ENCODE measurements at places on chromosomes 6 and 20. TPM values are rescaled to one million over a fixed set of nuclear protein-coding genes. Genes with fewer than 3 reads are reported as not detected.

DNA sequence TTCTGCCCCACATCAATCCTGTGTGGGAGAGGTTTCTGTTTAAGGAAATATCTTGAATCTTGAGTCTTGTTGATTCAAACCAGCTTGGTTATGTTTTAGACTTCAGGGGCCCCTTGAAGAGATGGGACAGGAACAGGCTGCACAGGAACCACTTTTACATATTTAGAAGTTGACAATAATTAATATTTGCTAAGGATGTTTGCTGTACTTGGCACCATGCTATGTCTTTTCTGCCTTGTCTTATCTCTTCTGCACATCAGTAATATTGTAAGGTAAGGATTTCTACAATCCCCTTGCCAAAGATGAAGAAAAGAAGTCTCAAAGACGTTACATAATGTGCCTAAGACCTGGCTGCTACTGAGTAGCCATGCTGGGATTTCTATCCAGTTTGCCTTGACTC lies 48.0 kb upstream of the PMEPA1 start:
- no peak for DNase-seq

DNA sequence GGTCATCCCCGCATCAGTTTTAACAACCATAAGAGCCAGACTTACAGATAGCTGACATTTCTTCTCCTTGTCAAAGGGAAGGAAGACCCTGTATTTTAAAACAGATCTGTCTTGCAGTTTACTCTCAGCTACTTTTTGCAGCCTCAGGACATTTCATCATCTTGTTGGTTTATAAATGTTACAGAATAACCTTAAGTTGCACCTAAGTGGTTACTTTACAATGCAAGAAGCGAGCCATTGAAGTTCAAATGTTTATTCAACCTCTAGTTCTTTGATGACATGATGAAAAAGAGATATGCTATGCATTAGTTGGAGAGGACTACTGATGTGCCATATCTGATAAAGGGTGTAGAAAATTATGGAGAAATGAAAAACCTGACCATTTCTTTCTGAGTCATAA lies 187.9 kb upstream of the COL21A1 start:
- DNase-seq, result no peak

DNA sequence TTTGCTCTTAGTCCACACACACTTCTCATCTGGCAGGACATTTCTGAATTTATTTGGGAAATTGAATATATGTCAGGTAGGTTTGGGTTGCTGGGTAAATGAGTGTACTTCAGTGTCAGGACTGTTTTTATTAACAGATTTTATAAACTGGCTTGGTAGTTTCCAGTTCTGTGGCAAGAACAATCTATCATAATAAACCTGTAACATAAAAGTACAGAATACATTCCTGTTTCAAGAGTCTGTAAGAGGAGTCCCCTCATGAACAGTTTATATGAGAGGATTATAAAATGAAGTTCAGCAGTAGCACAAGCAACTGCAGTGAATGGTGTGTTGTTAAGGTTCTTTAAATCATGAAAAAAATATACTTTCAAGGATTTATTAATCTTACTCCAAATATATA lies 81.8 kb downstream of the LAMA2 start:
- no peak for DNase-seq

GRCh38 chr6:43851204-43851865 lies 81.3 kb downstream of the VEGFA start:
- no peak for DNase-seq

DNA sequence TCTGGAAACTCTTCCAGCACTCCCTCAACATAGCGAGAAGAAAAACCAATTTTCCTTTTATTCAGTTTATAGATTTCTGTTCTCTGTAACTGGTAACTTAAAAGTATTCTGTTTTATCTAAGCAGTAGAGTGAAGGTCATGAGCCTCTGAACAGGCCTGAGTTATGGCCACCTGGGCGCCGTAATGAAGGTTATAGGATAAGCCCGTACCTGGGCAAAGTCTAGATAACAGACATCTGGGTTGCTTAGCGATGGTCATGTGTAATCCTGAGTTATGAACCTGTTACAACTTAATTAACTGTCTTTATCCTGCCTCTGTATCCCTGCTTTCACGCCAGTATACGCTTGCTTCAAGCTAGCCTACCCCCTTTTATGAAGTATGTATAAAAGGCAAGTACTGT lies 13.0 kb upstream of the FAM217A start:
- no peak for DNase-seq

Gene ID4
- 8.5 TPM for total RNA-seq

Gene TRAPPC3L
- not detected for total RNA-seq

Gene LAMA2
- 509 TPM for total RNA-seq

All from omental fat pad (tissue), 4 donors.